ENCODE measurements at places on chromosomes 13 and 19.

DNA sequence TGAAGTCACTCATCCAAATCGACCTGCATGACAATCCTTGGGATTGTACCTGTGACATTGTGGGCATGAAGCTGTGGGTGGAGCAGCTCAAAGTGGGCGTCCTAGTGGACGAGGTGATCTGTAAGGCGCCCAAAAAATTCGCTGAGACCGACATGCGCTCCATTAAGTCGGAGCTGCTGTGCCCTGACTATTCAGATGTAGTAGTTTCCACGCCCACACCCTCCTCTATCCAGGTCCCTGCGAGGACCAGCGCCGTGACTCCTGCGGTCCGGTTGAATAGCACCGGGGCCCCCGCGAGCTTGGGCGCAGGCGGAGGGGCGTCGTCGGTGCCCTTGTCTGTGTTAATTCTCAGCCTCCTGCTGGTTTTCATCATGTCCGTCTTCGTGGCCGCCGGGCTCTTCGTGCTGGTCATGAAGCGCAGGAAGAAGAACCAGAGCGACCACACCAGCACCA is 5.9 kb downstream of the SLITRK5 start:
- H3K4me1 ChIP-seq = peaks cover 7% of the 10 kb centered on the region
- peaks cover 1% of the 10 kb centered on the region for H3K36me3 ChIP-seq
- H3K27ac ChIP-seq = no peak overlapping the region
- peaks cover 24% of the 10 kb centered on the region for H3K27me3 ChIP-seq
- DNase-seq = no peak

DNA sequence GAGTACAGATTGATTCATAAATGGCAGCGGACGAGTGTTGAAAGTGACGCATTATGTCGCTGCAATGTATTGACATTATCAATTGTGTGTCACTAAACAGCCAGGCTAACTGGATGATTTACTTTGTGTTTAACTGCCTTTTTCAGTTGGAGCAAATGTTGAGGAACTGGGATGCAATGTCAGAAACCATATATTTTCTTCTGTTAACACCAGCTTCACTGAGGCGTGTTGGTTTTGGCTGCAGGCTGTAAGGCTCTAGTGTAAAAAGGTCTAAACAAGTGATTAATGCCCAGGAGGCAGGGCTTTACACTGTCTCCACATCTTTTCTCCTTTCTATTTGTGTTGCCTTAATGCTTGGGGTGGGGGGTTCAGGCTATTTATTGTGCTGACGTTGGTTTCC is 80.1 kb downstream of the GGACT start:
- H3K27me3 ChIP-seq = no peaks in the 10 kb centered on the region
- no peak for DNase-seq
- peaks cover 14% of the 10 kb centered on the region for H3K4me1 ChIP-seq
- no peak overlapping the region for H3K4me3 ChIP-seq
- H3K27ac ChIP-seq = no peak overlapping the region

GRCh38 chr13:26653310-26653709 is 95.8 kb downstream of the WASF3 start:
- no peaks in the 10 kb centered on the region for H3K36me3 ChIP-seq
- H3K27me3 ChIP-seq = peaks cover 5% of the 10 kb centered on the region
- no peaks in the 10 kb centered on the region for H3K4me1 ChIP-seq
- H3K27ac ChIP-seq = no peak overlapping the region
- H3K4me3 ChIP-seq = no peak overlapping the region

- H3K4me3 ChIP-seq = peak overlapping the region; percentile 67
- H3K27me3 ChIP-seq = no peaks in the 10 kb centered on the region
- H3K36me3 ChIP-seq = peaks cover 4% of the 10 kb centered on the region
- peak; percentile 30 for DNase-seq
- peak overlapping the region; percentile 76 for H3K27ac ChIP-seq
- peaks cover 60% of the 10 kb centered on the region for H3K4me1 ChIP-seq
Measured at GRCh38 chr13:40190641-40191100, 475.8 kb downstream of the FOXO1 start.

DNA sequence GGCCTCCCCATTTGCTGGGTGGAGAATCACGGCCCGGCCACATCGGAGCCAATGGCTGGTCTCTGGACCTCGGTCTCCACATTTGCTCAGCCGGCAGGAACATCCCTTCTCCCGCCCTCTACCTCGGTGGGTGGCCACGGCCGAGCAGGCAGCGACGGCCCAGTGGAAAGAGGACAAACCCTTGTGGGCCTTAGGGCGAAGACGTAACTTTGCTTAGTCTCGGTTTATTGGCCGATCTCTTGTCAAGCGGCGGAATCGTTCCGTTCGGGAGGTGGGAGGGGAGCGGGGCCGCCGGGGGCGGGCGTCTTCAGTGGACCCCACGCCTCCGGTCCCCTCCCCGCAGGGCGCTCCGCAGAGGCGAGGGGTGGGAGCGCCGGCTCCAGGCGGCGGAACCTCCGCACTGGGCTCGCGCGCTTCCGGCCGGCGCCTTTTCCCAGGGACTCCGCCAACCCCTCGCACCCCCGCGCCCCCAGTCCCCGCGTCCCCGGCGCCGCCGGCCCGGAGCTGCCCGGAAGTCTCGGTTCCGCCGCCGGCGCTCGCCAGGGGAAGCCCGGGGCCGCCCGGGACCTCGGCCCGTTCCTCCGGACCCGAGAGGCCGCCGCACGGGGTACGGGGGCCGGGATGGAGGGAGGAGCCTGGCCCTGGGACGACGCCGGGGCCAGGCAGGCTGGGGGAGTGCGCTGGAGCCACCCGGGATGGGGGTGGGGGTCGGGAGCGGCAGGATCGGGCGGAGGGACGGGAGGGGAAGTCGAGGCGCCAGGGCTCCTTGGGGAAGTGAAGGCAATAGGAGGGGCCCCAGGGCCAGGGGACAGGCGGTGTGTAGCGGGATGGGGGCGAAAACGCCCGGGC is at the start of gene ZNF580:
TSS of gene ZNF580 (plus strand) at position 426 of the 849 bp plus-strand sequence. CDS start 1,507 bp downstream, outside the sequence.
- H3K4me3 ChIP-seq = peak within 1 kb of the TSS; percentile 90
- peak within 1 kb of the TSS; percentile 74 for H3K27ac ChIP-seq
- H3K4me1 ChIP-seq = peaks cover 66% of the 10 kb centered on the region

GRCh38 chr19:48403606-48404005 is 10.1 kb downstream of the GRIN2D start:
- H3K27ac ChIP-seq = no peak overlapping the region
- H3K4me1 ChIP-seq = peaks cover 26% of the 10 kb centered on the region
- H3K36me3 ChIP-seq = peaks cover 8% of the 10 kb centered on the region

DNA sequence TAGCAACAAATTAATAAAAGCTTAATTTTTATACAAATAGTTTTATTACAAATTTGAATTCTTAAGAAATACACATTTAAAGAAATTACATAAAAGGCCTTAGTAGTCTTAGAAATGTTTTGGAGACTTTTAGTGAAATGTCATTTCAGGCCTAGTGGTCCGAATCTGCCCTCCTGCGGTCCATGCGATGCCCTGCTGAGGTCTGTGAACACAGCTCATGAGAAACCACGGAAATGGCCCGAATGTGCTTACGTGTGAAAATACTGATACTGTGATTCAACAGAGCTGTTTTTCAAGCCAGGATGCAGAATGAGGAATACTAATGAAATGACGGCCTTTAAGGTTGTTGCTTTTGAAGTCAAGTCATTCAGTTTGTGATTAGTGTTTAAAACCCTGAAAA is 157.9 kb downstream of the COL4A1 start:
- DNase-seq = no peak
- no peaks in the 10 kb centered on the region for H3K27me3 ChIP-seq
- H3K27ac ChIP-seq = no peak overlapping the region
- no peaks in the 10 kb centered on the region for H3K4me1 ChIP-seq
- H3K36me3 ChIP-seq = no peaks in the 10 kb centered on the region

- H3K4me3 ChIP-seq = no peak overlapping the region
- no peak overlapping the region for H3K27ac ChIP-seq
- no peaks in the 10 kb centered on the region for H3K27me3 ChIP-seq
- DNase-seq = no peak
Measured at GRCh38 chr13:91085127-91085526, 262.4 kb upstream of the MIR17HG start.

DNA sequence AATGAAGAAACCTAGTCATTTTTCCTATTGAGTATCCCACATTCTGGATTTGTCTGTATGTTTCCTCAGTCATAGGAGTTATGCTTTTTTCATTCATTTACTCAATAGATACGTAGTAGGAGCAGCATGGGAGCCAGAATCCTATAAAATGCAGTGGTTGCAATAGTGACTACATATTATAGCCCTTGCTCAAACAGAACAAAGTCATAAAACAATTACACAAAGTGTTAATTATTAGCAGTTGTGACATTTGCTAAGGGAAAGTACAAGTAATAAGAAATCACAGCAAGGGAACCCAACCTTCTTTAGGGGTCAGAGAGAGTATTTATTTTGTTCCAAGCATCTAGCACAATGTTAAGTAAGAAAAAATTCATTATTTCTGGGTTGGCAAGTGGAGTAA is 27.7 kb upstream of the POU4F1 start:
- DNase-seq = no peak

DNA sequence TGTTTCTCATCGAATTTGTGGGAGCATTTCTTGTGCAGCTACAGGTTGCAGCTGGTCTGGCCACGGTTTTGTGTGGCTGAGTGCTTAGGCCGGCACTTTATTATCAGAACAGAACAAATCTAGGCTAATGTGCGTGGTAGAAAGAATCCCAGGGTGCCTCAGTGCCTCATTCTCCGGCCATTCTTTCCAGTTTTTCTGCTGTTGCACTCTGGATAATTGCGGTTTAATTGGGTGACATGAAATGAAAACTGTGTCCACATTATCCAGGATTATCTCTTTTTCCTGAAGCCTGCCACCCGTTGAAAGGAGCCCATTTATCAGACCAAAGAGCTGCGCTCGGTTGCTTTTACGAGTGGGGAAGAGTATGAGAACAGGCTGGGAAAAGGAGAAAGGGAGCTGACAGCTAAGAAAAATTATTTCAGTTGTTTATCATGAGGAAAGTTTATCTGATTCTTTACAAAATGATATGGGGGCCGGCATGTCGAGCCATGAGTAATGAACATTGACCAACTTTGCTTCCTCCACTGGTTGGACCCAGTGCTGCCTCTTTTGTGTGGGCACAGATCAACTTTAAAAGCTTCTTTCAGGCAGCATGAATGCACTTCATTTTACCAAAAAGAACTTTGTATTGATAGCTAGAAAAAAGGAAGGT is 117.0 kb upstream of the SOX21 start:
- DNase-seq = no peak
- H3K4me3 ChIP-seq = no peak overlapping the region
- no peak overlapping the region for H3K27ac ChIP-seq

GRCh38 chr13:104766319-104766718 is 1700.1 kb upstream of the SLC10A2 start:
- DNase-seq = no peak
- H3K27ac ChIP-seq = no peak overlapping the region
- H3K4me3 ChIP-seq = no peak overlapping the region
- no peaks in the 10 kb centered on the region for H3K36me3 ChIP-seq
- no peaks in the 10 kb centered on the region for H3K27me3 ChIP-seq

DNA sequence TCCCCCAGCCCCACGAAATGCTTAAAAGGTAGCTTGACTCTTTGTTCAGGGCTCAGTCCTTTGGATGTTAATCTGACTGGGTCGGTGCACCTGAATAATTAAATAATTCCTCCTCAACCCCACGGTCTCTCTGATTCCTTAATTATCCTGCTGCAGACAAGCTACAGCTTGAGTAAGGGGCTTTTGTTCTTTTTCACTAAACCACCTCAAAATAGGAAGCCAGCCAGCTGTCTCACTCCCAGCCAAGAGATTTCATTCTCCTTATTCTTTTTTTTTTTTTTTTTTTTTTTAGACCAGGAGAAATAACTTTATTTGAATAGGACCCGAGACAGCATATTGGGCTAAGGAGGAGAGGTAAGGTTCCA is 7.9 kb upstream of the FCGBP start:
- peak overlapping the region; percentile 88 for H3K27ac ChIP-seq
- peaks cover 48% of the 10 kb centered on the region for H3K4me1 ChIP-seq
- no peaks in the 10 kb centered on the region for H3K27me3 ChIP-seq
- peaks cover 10% of the 10 kb centered on the region for H3K36me3 ChIP-seq

GRCh38 chr13:30193279-30194234 is 113.8 kb downstream of the KATNAL1 start:
- H3K4me1 ChIP-seq = no peaks in the 10 kb centered on the region
- no peaks in the 10 kb centered on the region for H3K36me3 ChIP-seq
- no peak for DNase-seq
- H3K27me3 ChIP-seq = no peaks in the 10 kb centered on the region

GRCh38 chr13:30752201-30752797 is 17.0 kb downstream of the ALOX5AP start:
- peaks cover 6% of the 10 kb centered on the region for H3K36me3 ChIP-seq
- H3K27me3 ChIP-seq = no peaks in the 10 kb centered on the region
- H3K27ac ChIP-seq = no peak overlapping the region
- no peak for DNase-seq

- no peaks in the 10 kb centered on the region for H3K4me1 ChIP-seq
- H3K4me3 ChIP-seq = no peak overlapping the region
- no peaks in the 10 kb centered on the region for H3K36me3 ChIP-seq
- no peak overlapping the region for H3K27ac ChIP-seq
- no peak for DNase-seq
- peaks cover 8% of the 10 kb centered on the region for H3K27me3 ChIP-seq
Measured at GRCh38 chr13:39379118-39379517, 223.9 kb downstream of the LHFPL6 start.

- no peak overlapping the region for H3K4me3 ChIP-seq
- no peaks in the 10 kb centered on the region for H3K27me3 ChIP-seq
- no peak for DNase-seq
Measured at GRCh38 chr13:91639330-91639729, 240.9 kb downstream of the GPC5 start.

- peaks cover 16% of the 10 kb centered on the region for H3K4me1 ChIP-seq
- DNase-seq = no peak
- no peak overlapping the region for H3K27ac ChIP-seq
- peaks cover 4% of the 10 kb centered on the region for H3K36me3 ChIP-seq
Measured at GRCh38 chr19:13799669-13800068, 4.4 kb downstream of the ZSWIM4 start.

GRCh38 chr13:105787632-105788031 is 747.8 kb downstream of the EFNB2 start:
- no peaks in the 10 kb centered on the region for H3K4me1 ChIP-seq
- no peak overlapping the region for H3K4me3 ChIP-seq
- DNase-seq = no peak
- H3K27ac ChIP-seq = no peak overlapping the region
- H3K27me3 ChIP-seq = no peaks in the 10 kb centered on the region

- DNase-seq = no peak
- no peak overlapping the region for H3K27ac ChIP-seq
- H3K36me3 ChIP-seq = peaks cover 18% of the 10 kb centered on the region
- no peaks in the 10 kb centered on the region for H3K27me3 ChIP-seq
- H3K4me1 ChIP-seq = peaks cover 16% of the 10 kb centered on the region
Measured at GRCh38 chr19:3620817-3621547, 5.6 kb downstream of the CACTIN start.

DNA sequence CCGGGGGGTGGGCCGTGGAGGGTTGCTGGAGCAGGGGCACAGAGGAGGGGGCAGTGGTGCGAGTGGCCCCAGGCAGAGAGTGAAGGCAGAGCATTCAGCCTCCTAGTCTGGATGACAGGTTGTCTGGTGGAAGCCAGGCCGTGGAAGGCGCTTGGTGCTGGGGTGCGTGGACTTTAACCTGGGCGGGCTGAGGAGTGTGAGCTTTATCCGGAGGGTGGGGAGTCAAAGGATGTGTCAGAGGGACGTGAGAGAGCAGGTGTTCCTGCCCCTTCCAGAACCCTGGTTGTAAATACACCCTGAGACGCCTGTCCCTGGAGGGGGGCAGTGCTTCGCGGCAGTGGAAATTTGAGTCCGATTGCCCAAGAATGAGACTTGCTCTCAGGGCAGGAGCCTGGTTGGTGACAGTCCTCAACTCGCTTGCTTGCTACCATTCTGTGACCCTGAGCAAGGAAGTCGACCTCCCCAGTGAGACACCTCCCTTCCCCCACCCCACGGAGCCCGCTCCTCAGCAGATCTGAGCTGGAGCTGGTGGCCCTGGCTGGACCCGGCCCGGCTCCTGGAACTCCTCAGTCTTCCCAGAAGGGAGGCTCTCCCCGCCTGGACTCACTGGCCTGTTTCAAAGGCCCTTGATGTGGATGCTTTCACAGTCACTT is 2.3 kb downstream of the SPPL2B start:
- H3K27me3 ChIP-seq = no peaks in the 10 kb centered on the region
- DNase-seq = no peak
- H3K4me3 ChIP-seq = peak overlapping the region; percentile 23
- peaks cover 27% of the 10 kb centered on the region for H3K36me3 ChIP-seq
